Glutamatergic neuron (in vitro differentiated cells): ENCODE measurements at places on chromosomes 13 and 19. TPM values are rescaled to one million over a fixed set of nuclear protein-coding genes. Genes with fewer than 3 reads are reported as not detected.

Gene TLE6
- not detected for total RNA-seq

Gene CYP4F2
- not detected for total RNA-seq

Gene FUT2
- total RNA-seq, result 0.22 TPM

Gene KCNRG
- 0.83 TPM for total RNA-seq

Gene ZNF439
- 21.1 TPM for total RNA-seq

Gene RFPL4A
- total RNA-seq, result not detected

Gene WDR18
- total RNA-seq, result 52.1 TPM

Gene NMRK2
- total RNA-seq, result 4.0 TPM

Gene CD33
- not detected for total RNA-seq

DNA sequence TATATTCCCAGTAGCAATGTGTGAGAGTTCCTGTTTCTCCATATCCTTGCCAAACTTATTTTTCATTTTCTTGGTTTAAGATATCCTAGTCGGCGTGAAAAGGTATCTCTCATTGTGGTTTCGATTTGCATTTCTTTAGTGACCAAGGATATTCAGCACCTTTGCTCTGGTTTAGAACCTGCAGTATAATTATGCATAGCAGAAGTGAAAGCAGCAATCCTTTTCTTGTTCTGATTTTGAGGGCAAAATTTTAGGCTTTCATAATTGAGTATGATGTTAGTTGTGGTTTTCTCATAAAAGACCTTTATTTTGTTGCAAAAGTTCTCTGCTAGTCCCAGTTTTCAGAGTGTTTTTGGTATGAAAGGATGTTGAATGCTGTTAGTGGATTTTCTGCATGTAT, 491.0 kb downstream of the FGF9 start:
- no peaks in the 10 kb centered on the region for H3K27me3 ChIP-seq
- no peaks in the 10 kb centered on the region for H3K4me1 ChIP-seq
- H3K36me3 ChIP-seq, result no peaks in the 10 kb centered on the region
- no peak overlapping the region for H3K27ac ChIP-seq
- no peak overlapping the region for H3K4me3 ChIP-seq

DNA sequence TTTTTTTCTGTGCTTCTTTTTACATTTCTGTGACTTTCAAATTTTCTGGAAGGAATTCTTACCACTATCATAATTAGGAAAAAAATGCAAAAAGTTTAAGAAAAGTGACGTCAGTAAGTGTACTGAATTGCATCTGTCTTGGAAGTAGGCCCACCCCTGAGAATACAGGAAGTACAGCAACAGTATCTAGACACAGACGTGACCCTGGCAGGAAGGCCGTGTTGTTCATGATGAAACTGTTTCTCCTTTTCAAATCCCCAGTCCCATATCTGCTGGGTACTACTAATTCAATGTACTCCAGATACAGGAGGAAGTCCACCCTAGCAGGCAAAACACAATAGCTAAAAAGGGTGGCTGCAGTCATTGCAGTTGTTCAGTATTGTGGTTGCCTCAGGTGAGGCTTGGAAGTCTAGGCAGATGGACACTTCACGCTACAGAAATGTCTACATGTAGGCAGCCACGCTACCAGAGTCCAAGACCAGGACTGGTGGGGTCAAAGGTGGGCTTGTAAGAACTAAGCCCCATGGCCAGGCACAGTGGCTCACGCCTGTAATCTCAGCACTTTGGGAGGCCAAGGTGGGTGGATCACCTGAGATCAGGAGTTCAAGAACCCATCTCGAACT, 49.6 kb upstream of the MED4 start:
- DNase-seq, result no peak
- peaks cover 5% of the 10 kb centered on the region for H3K36me3 ChIP-seq
- H3K27me3 ChIP-seq, result peaks cover 2% of the 10 kb centered on the region
- H3K4me1 ChIP-seq, result no peaks in the 10 kb centered on the region

DNA sequence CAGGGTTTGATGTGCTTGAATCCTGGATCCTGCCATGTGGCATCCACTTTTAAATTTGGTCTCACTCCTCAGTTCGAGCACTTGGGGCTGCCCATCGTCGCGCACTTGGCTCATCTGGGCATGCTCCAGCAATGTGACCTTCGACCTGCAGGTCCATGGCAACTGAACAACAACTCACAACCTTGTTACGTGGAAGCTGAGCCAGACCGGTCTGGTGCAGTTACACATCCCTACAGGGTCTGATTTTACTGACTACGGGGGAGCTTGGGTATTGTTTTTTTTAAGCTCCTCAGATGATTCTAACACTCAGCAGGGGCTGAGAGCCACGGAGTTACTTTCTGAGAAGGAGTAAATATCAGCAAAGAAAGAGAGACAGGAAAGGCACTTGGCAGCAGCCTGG, 769.6 kb downstream of the UQCRFS1 start:
- H3K27ac ChIP-seq, result no peak overlapping the region
- no peak for DNase-seq
- H3K4me3 ChIP-seq, result no peak overlapping the region
- H3K27me3 ChIP-seq, result no peaks in the 10 kb centered on the region
- no peaks in the 10 kb centered on the region for H3K4me1 ChIP-seq

- no peaks in the 10 kb centered on the region for H3K27me3 ChIP-seq
- no peak overlapping the region for H3K27ac ChIP-seq
- H3K36me3 ChIP-seq, result no peaks in the 10 kb centered on the region
- H3K4me1 ChIP-seq, result no peaks in the 10 kb centered on the region
Measured at GRCh38 chr13:68736961-68737360, 1370.7 kb upstream of the ATXN8OS start.

GRCh38 chr19:48509467-48510194, 2.0 kb downstream of the LMTK3 start:
- H3K27ac ChIP-seq, result no peak overlapping the region
- peak overlapping the region; percentile 95 for H3K4me3 ChIP-seq
- no peaks in the 10 kb centered on the region for H3K36me3 ChIP-seq

- peaks cover 2% of the 10 kb centered on the region for H3K4me1 ChIP-seq
- H3K36me3 ChIP-seq, result no peaks in the 10 kb centered on the region
- no peak for DNase-seq
- H3K27me3 ChIP-seq, result no peaks in the 10 kb centered on the region
- no peak overlapping the region for H3K4me3 ChIP-seq
- no peak overlapping the region for H3K27ac ChIP-seq
Measured at GRCh38 chr13:50511877-50512341, 331.6 kb downstream of the DLEU7 start.

GRCh38 chr19:29040951-29041350, 172.0 kb downstream of the UQCRFS1 start:
- H3K4me3 ChIP-seq, result no peak overlapping the region
- no peak for DNase-seq
- H3K27me3 ChIP-seq, result peaks cover 4% of the 10 kb centered on the region

DNA sequence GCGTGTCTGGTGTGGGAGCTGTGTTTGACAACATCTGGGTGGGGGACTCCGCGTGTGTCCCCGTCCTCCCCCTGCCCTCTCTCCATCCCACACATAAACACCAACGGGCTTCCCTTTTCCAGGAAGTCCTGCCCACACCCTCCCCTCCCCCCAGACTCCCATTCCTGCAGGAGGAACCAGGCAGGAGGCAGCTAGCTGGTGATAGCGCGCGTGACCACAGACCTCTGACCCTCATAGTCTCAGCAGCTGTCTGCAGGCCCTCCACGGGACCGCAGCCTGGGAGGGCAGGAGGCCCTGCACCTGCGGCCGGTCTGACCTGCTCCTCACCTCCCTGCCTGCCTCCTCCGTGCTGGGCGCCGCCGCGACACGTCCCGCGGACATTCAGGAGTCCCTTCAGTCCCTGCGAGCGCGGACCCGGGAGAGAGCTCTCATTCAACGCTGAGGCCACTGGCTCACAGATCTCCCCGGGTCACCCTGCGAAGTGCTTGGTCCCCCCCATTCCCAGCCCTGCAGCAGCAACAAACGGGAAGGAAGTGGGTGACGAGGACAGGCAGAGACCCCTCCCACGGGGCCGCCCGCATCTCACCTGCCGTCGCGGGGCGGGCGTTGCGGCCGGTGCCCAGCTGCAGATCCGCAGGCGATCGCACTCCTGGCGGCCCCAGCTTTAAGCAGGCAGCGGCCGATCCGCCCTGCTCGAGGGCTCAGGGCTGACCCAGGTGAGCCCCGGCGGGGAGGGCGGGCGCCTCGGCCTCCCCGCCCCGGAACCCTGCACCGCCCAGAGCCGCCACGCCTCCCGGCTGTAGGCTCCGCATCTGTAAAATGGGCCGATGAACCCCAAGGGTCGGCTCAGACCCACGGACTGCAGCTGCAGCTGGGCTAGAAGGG, 1.1 kb upstream of the ACP5 start:
- no peaks in the 10 kb centered on the region for H3K4me1 ChIP-seq
- H3K4me3 ChIP-seq, result no peak overlapping the region
- H3K36me3 ChIP-seq, result no peaks in the 10 kb centered on the region
- no peak overlapping the region for H3K27ac ChIP-seq
- DNase-seq, result peak; percentile 52

GRCh38 chr13:26270707-26271106, 16.8 kb downstream of the CDK8 start:
- H3K36me3 ChIP-seq, result no peaks in the 10 kb centered on the region
- H3K4me3 ChIP-seq, result no peak overlapping the region
- H3K27ac ChIP-seq, result no peak overlapping the region
- peaks cover 7% of the 10 kb centered on the region for H3K4me1 ChIP-seq
- no peak for DNase-seq

- no peak overlapping the region for H3K27ac ChIP-seq
- H3K36me3 ChIP-seq, result no peaks in the 10 kb centered on the region
- DNase-seq, result no peak
- H3K27me3 ChIP-seq, result no peaks in the 10 kb centered on the region
- H3K4me1 ChIP-seq, result peaks cover 15% of the 10 kb centered on the region
Measured at GRCh38 chr13:74977498-74977897, 504.5 kb downstream of the TBC1D4 start.
